ENCODE measurements at places on chromosomes 1 and 21.

DNA sequence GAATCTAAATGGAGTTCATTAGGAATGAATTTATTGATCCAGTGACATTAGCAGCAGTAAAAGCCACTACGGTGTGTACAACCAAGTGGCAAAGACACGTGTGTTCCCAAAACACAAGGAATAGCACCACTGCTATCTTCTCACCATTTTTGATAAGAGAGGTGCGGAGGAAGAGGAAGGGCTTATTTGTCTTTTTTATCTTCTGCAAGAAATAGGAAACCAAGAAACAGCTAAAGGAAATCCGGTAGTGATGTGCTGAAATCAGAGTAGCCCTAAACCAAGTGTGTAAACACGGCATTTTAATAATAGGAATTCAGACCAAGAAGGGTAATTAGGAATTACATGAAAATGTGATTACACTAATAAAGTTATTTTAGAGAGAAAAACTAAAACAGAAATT, 9.1 kb upstream of the SCYL3 start:
- no peak for DNase-seq

DNA sequence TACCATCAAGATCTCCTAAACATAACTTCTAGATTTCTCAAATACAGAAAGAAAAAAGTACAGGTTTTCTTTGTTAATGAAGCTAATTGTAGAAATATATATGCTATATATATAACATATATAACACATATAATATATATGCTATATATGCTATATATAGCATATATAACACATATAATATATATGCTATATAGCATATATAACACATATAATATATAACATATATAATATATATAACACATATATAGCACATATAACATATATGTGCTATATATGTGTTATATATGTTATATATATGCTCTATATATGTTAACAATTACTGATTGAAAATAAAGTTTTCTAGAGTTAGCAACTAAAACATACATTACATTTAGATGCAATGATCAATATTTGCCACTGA, 34.8 kb downstream of the RGS21 start:
- no peak for DNase-seq

GRCh38 chr1:19083081-19083480, 126.6 kb upstream of the IFFO2 start:
- DNase-seq: no peak

GRCh38 chr1:211359876-211360275, 33.2 kb downstream of the TRAF5 start:
- no peak for DNase-seq

DNA sequence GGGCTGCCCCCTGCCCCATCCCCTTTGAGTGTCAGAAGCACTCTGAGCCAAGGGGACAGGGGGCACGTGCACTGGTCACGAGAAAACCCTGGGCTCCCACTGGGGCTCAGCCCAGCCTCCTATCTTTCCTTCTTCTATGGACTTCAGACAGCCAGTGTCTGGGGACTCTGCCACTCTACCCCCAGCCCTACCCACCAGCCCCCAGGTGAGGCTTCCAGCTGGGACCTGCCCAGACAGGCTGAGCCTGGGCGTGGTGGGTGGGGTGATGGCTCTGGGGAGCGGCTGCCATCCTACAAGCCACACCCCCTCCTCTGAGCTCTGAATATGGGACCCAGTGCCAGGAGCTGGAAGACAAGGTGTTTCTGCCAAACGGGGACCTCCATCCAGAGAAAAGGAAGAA, 8.0 kb upstream of the SFN start:
- DNase-seq: no peak

DNA sequence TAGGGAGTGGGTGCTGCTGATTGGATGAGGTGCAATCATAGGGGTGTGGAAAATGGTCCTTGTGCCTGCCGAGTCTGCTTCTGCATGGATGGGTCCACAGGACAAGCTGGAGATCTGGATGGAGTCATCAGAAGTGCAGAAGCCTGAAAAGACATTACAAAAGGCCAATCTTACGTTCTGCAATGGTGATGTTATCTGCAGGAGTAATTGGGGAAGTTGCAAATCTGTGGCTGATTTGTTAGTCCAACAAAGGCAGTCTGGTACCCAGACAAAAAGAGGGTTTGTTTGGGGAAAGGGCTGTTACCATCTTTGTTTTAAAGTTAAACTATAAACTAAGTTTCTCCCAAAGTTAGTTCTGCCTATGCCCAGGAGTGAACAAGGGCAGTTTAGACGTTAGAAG, 166.5 kb downstream of the PGBD5 start:
- DNase-seq: no peak
